Inflammatory macrophage (primary cell): ENCODE measurements at places on chromosomes 11 and 22.

- DNase-seq = no peak
Measured at GRCh38 chr11:62157603-62158002, 32.4 kb upstream of the SCGB1D1 start.

DNA sequence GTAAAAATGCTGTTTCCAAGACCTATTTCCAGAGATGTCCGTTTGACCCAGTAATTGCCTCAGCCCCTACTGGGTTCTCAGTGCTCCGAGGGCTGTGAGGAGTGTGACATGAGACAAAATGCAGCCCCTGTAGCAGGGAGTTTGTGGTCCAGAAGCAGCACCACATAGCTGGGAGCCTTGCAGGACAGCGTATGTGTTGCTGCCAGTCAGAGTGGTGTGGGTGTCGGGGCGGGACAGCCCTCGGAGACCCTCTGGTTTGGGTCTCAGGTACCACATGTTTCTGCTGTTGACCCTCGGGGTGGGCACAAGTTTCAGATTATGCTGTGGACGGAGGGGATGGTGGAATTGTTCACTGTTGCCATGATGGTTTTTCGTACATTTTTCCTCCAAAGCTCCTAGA, 17.2 kb downstream of the TBC1D22A start:
- no peak for DNase-seq

DNA sequence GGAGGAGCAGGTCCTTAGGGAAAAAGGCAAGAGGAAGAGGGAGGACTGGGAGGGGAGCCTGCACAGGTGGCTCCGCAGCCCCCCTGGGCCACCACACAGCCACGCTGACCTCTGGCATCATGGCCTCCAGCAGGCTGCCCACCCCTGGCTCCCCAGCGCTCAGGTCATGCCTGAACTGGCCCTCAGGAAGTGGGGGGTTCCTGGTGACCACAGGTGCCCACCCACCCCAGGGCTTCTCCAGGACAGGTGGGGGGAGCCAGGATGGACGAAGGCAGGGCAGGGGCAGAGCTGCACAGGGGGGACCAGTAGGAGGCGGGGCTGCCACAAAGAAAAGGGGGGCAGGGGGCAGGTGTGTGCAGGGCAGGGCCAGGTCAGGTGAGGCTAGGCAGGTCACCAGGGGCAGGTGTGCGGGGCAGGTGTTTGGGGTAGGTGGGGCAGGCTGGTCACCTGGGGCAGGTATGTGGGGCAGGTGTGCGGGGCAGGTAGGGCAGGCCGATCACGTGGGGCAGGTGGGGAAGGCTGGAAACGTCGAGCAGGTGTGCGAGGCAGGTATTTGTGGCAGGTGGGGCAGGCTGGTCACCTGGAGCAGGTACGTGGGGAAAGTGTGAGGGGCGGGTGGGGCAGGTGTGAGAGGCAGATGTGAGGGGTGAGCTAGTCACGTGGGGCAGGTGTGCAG, 997 bp downstream of the DEAF1 start:
- DNase-seq = no peak

GRCh38 chr22:32080904-32081303, 37.8 kb downstream of the SLC5A1 start:
- DNase-seq = peak; percentile 26

DNA sequence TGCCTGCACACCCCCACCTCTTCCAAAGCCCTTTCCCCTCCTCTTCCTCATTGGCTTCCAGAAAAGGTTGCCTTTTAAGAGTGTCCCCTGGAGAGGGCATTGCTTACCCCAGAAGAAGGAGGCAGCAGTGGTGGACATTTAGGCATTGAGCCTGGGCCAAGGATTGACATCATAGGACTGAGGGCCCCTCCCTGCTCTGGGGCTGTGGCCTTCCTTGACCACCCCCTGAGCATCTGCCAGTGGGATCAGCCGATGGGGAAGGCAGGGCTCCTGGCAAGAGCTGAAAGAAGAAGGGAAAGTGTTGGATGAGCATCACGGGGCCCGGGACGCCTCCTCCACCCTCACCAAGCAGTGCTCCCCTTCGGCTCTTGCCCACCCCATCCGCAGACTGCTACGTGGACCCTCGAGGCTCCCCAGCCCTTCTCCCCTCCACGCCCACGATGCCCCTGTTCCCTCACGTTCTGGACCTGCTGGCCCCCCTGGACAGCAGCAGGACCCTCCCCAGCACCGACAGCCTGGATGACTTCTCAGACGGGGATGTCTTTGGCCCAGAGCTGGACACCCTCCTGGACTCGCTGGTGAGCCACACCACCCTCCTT, 37.4 kb downstream of the ZC3H7B start:
- DNase-seq = no peak

GRCh38 chr11:65560555-65561418, 2.6 kb upstream of the LTBP3 start:
- DNase-seq = no peak

DNA sequence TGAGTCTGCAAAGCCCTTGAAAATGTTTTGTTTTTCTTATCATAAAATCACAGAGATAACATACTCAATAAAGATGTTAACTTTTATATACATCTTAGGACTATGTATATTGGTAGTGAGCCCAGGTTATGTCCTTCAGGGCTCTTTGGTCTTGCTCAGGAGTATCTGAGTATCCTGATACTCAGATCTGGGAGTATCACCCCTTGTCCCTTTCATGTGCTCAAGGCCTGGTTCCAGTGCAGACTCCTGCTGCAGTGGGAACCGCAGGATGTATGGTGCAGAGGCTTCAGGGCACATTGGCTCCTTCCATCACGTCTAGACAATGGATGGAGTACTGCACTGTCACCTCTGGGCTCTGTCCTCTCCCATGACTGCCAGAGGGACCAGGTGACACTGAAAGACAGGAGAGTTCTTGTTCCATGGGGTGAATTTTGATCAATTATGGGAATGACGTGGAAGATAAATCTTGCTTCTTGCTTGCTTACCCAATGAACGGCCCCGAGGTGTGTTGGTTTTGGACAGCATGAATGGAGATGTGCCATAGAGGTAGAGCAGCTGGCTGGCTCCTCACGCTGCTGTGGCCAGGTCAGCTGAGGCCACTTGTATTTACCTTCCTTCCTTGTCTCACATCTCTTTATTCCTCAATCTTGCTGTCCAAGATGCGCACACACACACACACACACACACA, 215.5 kb downstream of the ARHGAP42 start:
- no peak for DNase-seq

- DNase-seq = no peak
Measured at GRCh38 chr11:21866781-21867180, 326.1 kb upstream of the ANO5 start.

DNA sequence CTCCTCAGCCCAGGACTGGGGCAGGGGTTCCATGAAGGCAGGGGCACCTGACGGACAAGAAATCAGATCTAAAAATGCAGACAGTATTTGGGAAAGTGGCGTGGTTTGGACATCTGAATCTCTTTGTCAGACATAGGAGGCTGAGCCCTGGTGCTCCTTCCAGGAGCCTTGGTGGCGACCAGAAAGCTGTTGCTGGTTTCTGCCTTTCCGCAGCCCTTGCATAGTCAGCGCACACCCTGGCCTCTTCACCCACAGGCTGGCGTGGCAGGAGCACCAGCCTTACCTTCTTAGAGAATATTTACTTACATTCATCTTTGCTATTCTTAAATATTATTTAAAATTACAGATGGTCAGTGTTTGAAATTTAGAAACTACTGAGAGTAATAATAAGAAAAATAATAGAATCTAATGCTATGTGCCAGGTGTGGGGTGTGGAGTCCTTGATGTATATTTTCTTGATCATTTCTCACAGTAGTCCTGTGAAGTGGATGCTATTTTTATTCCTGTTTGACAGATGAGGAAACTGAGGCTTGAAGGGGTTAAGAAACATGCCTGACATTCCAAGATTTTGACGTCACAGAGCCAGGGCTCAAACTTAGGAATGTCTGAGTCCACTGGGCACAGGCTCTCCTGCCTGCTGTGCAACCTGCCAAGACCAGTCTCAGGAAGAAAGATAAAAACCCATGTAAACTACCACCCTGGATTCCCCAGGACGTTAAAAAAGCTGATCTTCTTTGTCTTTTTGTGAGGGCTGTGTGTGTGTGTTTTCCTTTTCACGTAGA, 51.6 kb downstream of the TBC1D22A start:
- DNase-seq = no peak

- DNase-seq = peak; percentile 53
Measured at GRCh38 chr11:62544581-62545436, 1.8 kb downstream of the AHNAK start.

DNA sequence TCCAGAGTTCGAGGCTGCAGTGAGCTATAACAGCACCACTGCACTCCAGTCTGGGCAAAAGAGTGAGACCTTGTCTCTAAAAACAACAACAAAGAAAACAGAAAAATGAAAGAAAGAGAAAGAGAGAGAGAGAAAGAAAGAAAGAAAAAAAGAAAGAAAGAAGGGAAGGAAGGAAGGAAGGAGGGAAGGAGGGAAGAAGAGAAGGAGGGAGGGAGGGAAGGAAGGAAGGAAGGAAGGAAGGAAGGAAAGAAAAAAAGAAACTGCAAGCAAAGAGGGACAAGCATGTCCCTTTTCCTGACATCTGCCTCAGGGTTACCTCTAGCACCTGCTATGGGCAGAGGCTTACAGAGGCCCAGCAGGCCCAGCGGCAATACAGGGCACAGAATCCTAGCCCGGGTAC, 475.0 kb downstream of the MIAT start:
- no peak for DNase-seq

GRCh38 chr22:44738347-44738715, 14.0 kb upstream of the ARHGAP8 start:
- no peak for DNase-seq
